ENCODE measurements at places on chromosomes 2 and 18. TPM values are rescaled to one million over a fixed set of nuclear protein-coding genes. Genes with fewer than 3 reads are reported as not detected.

The GAREM1 gene
- not detected for total RNA-seq

GRCh38 chr2:41717839-41718238 lies 330.0 kb upstream of the PKDCC start:
- no peak for DNase-seq
- no peak overlapping the region for H3K27ac ChIP-seq
- peaks cover 4% of the 10 kb centered on the region for H3K4me1 ChIP-seq
- no peaks in the 10 kb centered on the region for H3K36me3 ChIP-seq
- no peak overlapping the region for H3K4me3 ChIP-seq
- H3K27me3 ChIP-seq = no peaks in the 10 kb centered on the region

DNA sequence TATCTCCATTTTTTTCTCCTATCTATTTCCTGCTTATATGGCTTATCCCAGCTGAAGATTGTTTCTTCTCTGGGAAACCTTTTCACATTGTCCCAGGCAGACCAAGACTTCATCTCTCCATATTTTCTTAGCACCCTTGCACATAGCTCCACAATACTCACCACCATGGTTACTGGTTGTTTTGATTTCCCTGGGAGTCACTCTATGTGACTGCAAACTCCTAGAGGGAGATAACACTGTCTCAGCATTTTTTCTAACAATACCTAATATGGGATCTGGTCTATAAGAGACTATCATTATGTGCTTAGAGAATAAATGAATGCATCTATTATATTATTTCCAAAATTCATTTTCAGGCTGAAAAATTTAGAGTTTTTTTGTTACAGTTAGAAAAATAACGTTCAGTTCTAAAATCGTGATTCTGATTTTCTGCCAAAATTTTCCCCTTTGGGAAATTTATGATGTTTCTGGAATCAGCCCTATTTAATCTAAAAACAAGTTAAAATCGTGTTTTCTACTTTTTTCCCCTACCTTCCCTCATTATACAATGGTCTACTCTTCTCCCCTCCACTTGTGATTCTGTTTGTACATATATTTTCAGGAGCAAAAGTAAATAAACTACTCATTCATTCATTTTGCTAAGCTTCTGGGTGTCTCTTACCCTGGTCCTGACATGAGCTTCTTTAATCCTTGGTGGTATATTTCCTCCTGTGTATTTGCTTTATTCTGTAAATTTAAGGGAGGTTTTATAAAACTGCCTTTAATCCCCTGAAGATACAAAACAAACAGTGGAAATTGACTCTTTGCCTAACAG lies 95.4 kb downstream of the HNMT start:
- H3K27me3 ChIP-seq = no peaks in the 10 kb centered on the region
- DNase-seq = no peak
- H3K36me3 ChIP-seq = no peaks in the 10 kb centered on the region

DNA sequence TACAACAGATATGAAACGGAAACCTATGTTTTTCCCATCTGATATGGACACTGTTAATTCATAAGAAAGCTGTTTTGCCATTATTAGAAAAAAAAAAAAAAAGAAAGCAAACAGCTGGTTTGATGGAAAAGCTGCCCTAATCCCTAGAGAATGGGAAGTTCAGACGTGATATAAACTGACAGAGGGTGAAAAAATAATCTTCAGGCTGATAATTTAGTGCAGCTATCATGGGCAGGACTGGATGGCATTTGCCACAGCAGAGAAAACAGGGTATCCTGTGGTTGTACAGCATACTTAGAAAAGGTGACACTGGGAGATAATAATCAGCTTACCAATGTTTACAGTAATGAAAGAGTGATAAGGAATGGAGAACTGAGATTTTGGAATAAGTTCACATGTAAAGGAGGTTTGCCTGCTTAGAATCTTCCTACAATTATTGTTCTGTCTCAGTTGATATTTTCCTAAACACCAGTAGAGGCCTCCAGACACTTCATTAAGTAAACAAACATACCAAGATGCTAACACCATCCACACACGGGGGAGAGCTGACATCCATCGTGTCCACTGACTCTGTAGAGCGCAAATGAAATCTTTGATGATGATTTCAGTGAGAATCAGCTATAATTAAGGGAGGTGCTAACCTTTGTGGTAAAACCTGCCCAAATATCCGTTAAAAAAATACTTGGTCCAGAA lies 211.6 kb upstream of the MMADHC start:
- no peaks in the 10 kb centered on the region for H3K4me1 ChIP-seq
- H3K36me3 ChIP-seq = no peaks in the 10 kb centered on the region
- no peak overlapping the region for H3K27ac ChIP-seq
- no peaks in the 10 kb centered on the region for H3K27me3 ChIP-seq
- DNase-seq = no peak

- peaks cover 8% of the 10 kb centered on the region for H3K4me1 ChIP-seq
- H3K36me3 ChIP-seq = no peaks in the 10 kb centered on the region
- H3K4me3 ChIP-seq = no peak overlapping the region
- H3K27me3 ChIP-seq = no peaks in the 10 kb centered on the region
- no peak for DNase-seq
- H3K27ac ChIP-seq = no peak overlapping the region
These were observed 1.0 kb downstream of the FAM178B start for GRCh38 chr2:96985181-96985945.

GRCh38 chr2:239157771-239158170 lies 243.0 kb downstream of the HDAC4 start:
- no peak for DNase-seq
- peaks cover 74% of the 10 kb centered on the region for H3K36me3 ChIP-seq
- H3K27ac ChIP-seq = no peak overlapping the region
- H3K27me3 ChIP-seq = no peaks in the 10 kb centered on the region

The RAB27B gene
- total RNA-seq = 0.45 TPM

DNA sequence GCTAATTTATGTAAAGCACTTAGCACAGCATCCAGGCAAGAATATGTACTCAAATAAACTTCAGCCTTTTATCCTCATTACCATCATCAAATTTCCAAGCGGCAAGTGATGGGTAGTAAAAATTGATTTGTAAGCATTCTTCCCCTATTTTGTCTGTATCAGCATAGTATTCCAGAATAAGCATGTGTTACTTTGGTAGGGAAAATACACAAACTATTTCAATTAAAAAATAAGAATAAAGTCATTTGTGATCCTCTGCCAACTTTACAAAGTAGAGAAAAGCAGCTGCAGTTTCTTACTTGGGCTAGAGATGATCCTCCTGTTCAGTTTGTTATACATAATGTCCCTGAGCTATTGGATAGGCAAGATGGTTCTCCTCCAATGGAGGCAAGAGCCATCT lies 493.2 kb downstream of the ZEB2 start:
- no peak for DNase-seq

The USP37 gene
- 45.5 TPM for total RNA-seq

DNA sequence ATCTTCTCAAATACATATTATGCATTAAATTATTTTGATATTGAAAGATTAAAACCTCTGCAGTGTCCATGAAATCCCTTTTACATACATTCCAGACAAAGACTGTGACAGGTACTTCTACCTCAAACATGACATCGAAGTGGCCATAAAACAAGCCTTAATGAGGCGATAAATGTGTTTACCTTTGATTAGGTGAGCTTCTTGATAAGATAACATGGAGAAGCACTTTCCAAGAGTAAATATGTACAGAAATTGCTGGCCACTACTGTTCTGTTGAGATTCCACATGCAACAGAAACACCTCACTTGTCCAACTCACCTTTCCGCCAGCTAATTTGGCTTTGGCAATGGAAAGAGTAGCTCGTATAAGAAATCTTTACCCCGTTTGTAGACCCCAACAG lies 55.2 kb downstream of the ZEB2 start:
- H3K27ac ChIP-seq = no peak overlapping the region
- peaks cover 1% of the 10 kb centered on the region for H3K27me3 ChIP-seq
- no peak overlapping the region for H3K4me3 ChIP-seq
- no peaks in the 10 kb centered on the region for H3K36me3 ChIP-seq
- peaks cover 4% of the 10 kb centered on the region for H3K4me1 ChIP-seq

All from activated CD4-positive, alpha-beta T cell treated with anti-CD3 and anti-CD28 coated beads, Interleukin-2, amount 10 ng/mL, durations not matched to agents 24 days and 14 days (primary cell).